Left cardiac atrium (tissue), 4 donors: ENCODE measurements at places on chromosomes 3 and 15. TPM values are rescaled to one million over a fixed set of nuclear protein-coding genes. Genes with fewer than 3 reads are reported as not detected.
A peak's percentile ranks its signal among the peaks of the same experiment; 100 is the strongest.

DNA sequence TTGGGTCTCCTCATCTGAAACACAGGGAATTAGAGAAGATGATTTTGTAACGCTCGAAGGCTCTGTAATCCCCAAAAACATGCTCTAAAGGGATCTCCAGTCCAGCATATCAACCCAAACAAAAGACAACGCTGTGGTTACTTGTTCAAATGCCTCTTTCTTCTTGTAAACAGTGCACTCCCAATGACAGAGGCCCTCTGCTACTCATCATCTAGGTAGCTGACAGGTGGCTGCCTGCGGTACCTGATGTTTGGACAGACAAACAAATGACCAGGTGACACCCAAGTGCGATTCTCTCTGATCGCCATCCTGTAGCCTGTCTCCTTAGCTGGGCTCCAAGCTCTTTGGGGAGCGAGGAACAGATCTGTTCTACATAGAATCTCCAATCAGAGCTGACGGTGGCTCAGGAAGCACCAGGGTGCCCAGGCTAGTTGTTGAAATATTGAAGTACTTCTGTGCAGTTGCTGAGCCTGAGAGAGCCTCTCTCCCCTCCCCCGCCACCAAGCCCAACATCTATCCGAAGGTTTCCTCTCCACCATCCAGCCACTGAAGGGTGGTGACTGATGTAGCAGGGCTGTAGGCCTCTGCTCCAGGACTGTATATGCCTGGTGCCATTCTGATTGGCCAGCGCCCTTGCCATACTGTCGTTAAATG lies 238.7 kb downstream of the XXYLT1 start:
- no peak for DNase-seq

DNA sequence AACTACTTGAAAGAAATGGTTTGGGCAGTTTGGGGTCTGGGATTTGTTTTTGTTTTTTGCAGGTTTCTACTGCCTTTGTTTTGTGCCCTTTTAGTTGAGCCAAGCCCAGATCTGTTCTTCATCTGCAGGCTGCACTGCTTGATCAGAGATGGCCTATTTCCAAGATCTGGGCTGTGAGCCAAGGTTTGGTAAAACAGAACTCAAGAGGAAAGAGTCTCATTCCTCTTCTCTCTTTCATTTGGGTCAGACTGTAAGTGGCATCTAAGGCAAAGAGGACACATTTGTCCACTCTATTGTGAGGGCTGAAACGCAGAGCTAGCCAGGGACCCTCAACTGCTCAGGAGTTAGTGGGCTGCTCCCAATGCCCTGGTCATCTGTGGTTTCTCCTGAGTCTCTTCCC lies 104.4 kb upstream of the UBE3A start:
- DNase-seq, result peak; percentile 45

The ASB14 gene
- 0.41 TPM for total RNA-seq

DNA sequence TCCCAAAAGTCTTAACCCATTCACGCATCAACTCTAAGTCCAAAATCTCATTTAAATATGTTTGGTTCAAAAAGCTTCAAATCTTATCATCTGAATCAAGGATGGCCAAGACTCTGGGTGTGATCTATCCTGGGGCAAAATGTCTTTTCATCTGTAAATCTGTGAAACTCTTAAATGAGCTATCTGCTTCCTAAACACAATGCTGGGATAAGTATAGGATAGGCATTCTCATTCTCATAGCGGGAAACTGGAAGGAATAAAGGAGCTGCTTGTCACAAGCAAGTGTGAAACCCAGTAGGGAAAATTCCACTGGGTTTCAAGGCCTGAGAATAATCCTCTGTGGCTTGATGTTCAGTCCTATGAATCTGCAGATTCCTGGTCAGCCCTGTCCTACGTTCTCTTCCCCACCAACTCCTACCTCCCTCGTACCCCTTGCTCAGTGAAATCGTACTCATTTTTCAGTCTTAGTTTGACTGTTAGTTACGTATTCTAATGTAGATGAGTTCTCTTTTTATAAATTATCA lies 156.7 kb downstream of the EPHA3 start:
- no peak for DNase-seq

DNA sequence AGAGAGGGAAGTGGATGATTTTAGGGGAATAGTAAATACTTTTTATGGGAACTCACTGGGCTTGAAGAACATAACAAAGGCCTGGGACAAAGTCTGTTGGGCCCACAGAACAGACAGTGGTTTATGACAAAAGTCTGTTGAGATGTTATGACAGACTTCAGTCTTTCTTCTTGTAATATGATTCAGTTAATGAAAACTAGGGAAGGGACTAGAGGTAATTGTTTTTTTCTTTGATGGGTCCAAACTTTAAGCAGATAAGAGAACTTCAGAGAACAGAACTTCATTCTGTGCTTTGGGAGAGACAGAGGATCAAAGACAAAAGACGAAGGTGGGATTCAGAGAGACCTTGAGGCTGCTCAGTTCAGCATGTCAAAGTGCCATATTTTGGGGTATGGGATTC lies 9.3 kb downstream of the CRYBG3 start:
- no peak for DNase-seq

The ISLR gene
- total RNA-seq, result 22.8 TPM

The CSPG4 gene
- 16.8 TPM for total RNA-seq

DNA sequence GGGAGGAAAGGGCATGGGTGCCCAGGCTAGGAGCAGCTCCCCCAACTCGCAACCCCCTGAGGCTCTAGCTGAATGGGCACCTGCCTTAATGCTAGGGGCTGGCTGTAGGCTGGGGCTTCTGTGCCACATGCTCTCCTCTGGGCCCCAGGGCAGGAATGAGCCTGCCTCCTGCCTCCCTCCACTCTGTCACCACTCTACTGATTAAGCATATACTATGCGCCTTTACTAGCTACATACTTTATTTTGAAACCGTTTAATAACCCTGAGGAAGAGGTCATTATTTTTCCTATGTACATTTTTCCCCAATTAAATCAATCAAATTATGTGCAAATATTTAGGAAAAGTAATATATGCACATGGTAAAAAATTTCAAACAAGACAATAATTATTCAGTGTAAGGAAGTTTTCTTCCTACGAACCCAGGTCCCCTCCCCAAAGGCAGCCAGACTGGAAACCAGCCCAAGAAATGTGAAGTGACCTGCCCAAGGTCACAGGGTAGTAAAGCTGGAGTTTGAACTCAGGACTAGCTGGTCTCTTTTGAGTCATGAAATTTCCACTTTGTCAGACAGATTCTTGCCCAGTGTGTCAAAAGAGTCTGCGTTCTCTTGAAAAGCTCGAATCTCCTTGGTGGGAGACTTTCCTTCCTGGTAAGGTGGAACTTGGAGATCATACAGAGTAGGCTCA lies 122.5 kb downstream of the DNAJB8 start:
- no peak for DNase-seq

DNA sequence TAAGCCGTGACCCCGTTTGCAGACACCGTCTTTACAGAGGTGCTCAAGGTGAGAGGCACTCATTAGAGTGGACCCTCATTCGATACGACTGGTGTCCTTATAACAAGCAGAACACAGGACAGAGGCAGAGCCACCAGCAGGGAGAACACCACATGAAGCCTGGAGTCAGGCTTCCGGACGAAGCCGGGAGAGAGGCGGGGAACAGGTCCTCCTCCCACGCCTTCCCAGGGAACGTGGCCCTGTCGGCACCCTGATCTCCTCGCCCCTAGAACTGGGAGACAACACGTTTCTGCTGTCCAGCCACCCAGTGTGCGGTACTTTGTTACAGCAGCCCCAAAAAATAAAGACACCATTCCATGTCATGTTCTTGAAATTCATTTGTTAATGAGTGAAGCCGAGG lies 33.6 kb downstream of the ZDHHC19 start:
- DNase-seq, result no peak
